ENCODE measurements at places on chromosomes 13 and 19.

DNA sequence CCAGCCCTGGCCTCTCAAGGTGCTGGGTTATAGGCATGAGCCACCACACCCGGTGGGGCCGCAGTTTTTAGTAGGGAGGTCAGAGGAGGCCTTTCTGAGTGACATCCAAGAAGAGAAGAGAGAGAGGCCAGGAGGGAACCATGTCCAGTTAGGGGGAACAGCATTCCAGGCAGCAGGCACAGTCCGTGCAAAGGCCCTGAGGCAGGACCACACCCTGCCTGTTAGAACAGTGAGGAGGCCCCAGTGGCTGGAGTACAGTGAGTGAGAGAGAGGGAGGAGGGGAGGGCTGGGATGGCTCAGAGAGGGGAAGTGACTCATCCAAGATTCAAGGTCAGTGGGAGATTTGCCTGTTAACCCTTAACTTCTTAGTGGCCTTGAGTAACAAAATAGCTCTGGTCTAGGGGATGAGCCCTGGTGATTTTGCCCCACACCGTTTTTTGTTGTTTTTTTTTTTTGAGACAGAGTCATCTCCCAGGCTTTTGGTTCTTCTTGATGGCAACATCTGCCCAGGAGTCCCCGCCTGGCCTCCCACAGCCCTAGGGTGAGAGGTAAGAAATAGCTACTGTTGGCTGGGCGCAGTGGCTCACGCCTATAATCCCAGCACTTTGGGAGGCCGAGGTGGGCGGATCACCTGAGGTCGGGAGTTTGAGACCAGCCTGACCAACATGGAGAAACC, 2.7 kb upstream of the PLIN3 start:
- peak; percentile 85 for DNase-seq

DNA sequence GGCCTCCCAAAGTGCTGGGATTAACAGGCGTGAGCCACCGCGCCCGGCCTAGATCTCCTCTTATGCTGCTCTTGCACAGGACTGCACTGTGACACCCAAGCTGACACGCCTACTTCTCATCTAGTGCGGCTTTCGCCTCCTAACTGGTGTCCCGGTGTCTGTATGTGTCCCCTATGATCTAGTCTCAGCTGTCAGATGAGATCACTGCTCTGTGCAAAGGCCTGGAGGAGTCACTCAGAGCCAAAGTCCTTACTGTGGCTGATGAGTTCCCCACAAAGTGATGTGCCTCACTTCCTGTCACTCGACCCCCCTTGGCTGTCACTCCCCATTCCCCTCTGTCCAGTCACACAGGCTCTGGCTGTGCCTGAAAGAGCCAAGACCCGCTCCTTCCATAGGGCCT, 2.5 kb downstream of the ZNF556 start:
- DNase-seq: no peak

DNA sequence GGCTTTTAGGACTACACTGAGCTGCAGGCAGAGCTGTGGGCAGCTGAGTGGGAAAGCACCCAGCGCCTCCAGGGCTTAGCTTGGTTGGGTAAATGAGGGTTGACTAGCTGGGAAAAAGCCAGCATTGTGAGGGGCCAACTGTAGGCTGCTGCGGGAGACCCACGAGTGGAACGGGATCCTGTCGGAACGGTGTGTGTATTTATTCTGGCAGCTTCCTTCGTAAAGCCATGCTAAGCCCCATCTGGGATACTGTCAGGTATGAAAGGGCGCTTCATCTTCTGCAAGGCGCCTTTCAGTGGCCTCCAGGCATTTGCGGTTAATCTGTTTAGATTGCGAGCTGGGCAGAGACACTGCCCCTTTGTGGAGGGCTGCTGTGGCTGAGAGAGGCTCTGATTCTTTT, 39.5 kb upstream of the CNMD start:
- DNase-seq: no peak

DNA sequence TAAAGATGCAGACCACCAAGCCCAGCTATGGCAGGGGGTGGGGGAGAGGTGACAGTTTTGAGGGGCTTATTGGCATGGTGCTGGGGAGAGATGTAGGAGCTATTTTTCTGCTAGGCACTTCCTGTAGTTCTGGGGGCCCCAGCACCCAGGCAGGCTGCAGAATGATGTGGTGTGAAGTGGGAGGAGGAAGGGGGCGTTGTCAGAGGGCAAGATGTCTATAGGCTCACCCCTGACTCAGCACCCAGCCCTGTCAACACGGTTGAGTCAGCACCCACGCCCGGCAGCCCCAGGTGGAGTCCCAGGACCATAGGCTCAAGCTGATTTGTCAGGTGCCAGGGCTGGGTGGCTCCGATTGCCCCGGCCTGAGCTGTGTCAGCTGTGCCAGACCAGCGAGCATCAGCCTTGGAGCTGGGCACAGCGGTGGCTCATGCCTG, 5.8 kb downstream of the KLF2 start:
- peak; percentile 60 for DNase-seq

GRCh38 chr19:15315101-15315500, 17.2 kb downstream of the BRD4 start:
- DNase-seq: no peak

GRCh38 chr19:50657712-50658440, 8.6 kb downstream of the C19orf81 start:
- DNase-seq: peak; percentile 77

GRCh38 chr13:102317593-102317992, 84.3 kb downstream of the FGF14 start:
- DNase-seq: no peak

- DNase-seq: no peak
Observed at GRCh38 chr13:98032168-98032567, 78.7 kb downstream of the IPO5 start.

- no peak for DNase-seq
Observed at GRCh38 chr13:51175639-51176038, 46.6 kb upstream of the FAM124A start.

DNA sequence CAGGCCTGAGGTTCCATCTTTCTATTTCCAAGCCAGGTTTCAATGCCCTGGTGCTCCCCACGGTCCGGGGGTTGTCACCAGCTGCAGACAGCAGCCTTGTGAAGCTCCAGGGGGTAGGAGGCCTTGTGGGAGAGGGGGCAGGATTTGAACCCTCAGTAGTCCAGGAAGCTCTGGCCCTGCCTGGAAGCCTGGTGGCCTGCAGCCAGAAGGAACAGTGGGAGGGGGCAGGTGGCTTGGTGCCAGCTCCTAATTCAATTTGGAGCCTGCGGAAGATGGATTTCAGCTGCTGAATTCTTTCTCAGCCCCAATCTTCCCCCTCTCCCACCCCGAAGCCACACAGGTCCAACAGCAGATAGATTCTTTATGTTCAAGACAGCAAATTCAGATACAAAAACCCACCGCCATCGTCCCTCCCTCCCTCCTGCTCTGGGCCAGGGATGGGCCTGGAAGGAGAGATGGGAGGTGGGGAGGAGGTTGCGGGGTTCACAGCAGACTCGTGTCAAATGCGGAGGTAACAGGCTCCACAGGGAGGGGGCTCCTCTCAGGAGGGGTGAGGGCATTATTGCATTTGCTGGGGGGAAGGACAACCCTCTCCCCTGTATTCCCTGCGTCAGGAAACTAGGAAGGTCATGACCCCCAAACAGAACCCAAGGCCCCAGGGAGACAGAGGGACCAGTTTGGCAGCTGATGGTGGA, 2.4 kb upstream of the PTGER1 start:
- DNase-seq: no peak

DNA sequence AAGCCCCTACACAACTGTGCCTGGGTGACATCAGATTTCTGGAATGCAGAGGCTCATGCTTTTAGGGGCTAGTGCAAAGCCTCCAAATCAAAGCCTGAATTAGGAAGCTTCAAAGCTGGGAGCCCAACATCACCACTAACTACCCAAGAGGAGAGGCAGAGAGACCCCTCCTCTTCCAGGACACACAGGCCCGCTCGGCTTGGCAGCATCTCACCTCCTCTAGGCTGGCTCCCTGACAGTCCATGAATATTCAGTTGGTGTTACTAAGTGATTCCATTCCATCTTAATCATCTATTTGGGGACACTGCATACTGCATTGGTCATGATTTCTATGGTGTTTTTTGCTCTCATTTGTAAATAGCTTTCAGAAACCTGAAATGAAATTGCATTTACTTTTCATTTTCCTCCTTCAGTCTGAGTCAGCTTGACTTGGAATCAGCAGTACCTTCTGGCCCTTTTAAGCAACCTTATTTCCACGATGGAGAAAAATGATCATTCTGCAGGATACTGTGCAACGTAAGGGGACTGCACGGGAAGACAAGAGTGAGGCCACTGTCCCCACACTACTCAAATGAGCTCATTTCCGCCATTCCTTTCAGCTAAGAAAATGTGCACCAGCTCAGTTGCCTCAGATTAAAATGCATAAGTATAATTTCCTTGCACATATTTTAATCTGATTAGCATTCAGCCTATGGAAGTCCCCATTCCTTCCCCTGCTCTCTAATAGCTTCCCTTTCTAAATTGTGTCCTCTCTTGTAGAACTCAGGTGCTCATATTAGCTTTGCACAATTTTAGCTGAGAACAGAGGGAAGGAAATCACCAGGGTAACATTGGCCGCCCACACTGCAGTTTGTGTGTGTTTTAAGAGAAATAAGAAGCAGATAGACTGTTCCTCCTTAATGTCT, 219.9 kb downstream of the RFC3 start:
- no peak for DNase-seq

- DNase-seq: no peak
Observed at GRCh38 chr13:41956272-41956671, 4.6 kb downstream of the VWA8 start.

DNA sequence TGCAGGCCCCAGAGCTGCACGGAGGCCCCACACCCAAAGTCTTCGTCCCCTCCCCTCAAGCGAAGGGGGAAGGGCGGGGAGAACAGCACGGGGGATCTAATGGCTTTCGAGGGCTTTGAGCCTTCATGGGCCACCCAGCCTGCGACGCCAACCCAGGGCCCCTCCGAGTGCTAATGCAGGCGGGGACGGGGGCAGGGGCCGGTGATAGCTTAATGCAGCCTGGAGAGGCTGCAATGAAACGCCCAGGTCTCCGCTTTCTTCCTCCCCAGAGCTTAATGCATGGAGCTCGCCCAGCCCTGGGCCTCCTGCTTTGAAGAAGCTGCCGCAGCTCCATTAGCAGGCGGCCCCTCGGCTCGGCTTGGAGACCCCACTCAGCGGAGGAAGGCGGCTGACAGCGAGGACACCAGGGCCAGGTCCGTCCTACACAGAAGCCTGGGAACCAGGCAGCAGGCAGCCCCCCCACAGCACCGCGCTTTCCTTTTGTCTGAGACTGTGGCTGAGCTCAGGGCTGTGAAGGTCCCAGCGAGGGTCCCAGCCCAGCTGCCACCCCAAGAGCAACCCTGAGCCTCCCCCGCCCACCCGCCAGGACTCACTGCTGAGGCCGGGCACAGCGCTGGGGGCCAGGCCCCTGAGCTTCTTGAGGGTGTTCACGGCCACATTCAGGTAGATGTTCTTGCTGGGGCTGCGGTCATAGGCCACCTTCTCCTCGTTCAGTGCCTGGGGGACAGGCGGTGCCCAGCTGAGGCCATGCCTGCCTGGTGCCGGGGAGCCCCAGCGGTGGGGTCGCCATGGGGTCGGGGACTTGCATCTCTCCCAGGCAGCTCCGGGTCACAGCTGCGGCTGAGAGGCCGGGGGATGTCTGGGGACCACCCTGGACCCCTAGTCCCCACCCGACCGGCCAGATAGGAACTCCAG, 7.5 kb upstream of the ATP8B3 start:
- no peak for DNase-seq

GRCh38 chr13:40776681-40777165, 5.7 kb upstream of the MRPS31 start:
- DNase-seq: no peak

DNA sequence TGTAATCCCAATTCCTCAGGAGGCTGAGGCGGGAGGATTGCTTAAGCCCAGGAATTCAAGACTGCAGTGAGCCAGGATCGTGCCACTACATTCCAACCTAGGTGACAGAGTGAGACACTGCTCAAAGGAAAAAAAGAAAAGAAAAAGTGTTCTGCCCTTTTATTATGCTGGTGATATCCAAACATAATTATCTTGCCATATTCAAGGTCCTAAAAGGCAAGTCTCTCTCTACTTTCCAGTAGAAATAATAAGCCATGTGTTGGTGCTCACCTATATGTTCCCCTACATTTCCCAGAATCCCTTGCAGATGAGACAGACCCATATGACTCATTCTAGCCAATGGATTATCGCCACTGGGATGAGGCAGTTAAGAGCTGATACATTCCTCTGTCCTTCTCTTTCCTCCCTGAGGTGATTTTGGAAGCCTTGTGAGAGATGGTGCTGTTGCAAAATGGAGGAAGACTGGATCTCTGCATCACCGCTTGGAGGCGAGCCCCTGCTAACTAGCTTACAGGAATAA, 58.3 kb upstream of the MRI1 start:
- DNase-seq: no peak

DNA sequence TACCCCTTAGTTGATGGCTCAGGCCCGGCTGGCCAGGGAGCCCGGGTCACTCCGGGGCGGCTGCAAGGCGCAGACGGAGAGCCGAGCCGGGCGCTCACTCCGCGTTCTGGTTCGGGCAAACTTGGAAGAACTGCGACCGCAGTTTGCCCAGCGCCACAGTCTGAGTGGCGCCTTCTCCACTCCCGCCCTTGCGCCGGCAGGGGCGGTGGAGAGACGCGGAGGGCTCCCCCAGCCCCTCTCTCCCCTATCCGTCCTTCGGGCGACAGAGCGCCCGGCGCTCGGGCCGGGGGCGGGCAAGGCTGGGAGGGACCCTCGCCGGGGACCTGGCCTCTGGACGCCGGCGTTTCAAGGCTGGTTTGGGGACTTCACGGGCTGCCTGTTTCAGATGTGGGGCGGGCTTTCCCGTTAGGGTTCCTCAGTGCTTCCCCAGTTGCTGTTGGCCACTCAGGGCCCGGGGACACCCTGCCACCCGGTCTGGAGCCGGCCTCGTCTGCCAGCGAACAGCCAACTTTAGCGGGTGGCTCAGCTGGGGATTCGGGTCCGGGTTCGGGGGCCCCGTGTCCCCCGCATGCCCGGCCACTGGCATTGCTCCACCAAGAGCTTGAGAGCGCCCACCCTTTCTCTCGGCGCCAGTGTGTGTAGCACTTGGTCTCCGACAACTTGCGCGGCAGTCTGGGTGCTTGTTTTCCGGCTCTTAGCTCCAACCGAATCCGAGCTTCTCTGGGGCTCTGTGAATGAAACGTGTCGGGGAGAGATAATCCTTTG, 1.5 kb downstream of the GPC6 start:
- peak; percentile 75 for DNase-seq

- no peak for DNase-seq
Observed at GRCh38 chr13:46672338-46673090, 119.5 kb downstream of the LRCH1 start.

GRCh38 chr13:39422845-39423565, 180.0 kb downstream of the LHFPL6 start:
- DNase-seq: no peak

Measured in GM04504 (cell line).